ENCODE measurements at places on chromosomes 7 and 10. TPM values are rescaled to one million over a fixed set of nuclear protein-coding genes. Genes with fewer than 3 reads are reported as not detected.

Gene IRF5
- total RNA-seq = 6.3 TPM

Gene PDGFA
- 2.4 TPM for total RNA-seq

Gene GRM3
- total RNA-seq = not detected

Gene ZC3HAV1
- total RNA-seq = 40.6 TPM

Gene GSTO2
- total RNA-seq = 1.2 TPM

Gene NAT16
- 1.5 TPM for total RNA-seq

Gene NPTX2
- 0.56 TPM for total RNA-seq

Gene WNT8B
- not detected for total RNA-seq

GRCh38 chr10:121595806-121596688, 2.2 kb downstream of the FGFR2 start:
- no peak for DNase-seq

DNA sequence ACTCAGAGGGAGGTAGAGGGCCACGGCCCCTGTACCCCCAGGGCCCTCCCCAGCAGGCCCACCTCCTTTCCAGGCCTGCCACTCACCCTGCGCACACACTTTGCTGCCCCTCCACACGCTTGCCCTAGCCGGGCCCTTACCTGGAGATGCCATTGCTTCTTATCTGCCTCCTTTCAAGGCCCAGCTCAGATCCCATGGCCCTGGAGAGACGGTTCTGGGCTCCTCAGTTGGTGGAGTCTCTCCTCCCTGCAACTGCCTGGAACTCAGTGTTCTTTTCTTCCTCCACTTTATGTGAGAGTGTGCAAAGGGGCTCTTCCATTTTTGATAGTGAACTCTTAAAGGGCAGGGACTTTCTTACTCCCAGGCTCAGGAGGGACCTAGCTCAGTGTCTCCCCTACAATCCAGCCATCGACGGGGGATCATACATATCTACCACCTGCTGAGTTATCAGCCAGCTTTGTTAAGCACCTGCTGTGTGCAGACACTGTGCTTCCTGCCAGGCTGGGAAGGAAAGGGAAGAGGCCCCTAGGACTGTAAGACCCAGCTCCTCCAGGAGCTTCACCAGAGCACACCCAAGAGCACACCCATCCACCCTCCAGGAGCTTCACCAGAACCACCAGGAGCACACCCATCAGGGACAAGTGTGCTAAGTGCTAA, 89.3 kb upstream of the MACROH2A2 start:
- DNase-seq = no peak

GRCh38 chr10:1473874-1474273, 263.5 kb downstream of the ADARB2 start:
- DNase-seq = no peak

- no peak for DNase-seq
Observed at GRCh38 chr10:369684-370448, 234.6 kb downstream of the ZMYND11 start.

DNA sequence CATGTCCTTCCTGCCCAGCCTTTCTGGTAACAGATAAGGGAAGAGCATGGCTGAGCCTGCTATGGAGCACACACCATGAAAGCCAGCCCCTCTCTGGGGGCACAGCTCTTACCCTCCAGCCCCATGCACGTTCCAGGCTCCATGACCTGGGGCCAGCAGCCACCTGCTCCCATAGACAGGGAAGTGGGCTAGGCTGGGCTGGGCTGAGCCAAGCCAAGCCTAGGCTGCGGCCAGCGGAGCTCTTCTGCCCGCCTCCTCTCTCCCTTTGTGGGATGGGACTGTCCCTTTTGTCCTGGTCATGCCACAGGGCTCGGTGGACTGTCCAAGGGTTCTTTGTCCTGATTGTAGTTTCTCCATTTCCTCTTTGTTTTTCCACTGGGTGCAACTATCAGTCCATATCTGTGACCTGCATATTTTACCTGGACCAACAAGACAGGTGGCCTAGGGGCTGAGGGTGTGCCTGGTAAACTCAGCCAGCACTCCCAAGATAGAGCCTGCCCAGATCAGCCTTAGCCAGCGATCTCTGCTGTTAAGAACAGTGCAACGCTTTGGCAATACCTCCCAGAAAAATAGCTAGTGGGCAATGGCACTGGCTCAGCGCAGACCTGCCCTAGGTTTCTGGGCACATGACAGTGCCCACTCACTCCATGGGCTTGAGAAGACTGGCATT, 97.2 kb upstream of the BTBD16 start:
- DNase-seq = no peak

DNA sequence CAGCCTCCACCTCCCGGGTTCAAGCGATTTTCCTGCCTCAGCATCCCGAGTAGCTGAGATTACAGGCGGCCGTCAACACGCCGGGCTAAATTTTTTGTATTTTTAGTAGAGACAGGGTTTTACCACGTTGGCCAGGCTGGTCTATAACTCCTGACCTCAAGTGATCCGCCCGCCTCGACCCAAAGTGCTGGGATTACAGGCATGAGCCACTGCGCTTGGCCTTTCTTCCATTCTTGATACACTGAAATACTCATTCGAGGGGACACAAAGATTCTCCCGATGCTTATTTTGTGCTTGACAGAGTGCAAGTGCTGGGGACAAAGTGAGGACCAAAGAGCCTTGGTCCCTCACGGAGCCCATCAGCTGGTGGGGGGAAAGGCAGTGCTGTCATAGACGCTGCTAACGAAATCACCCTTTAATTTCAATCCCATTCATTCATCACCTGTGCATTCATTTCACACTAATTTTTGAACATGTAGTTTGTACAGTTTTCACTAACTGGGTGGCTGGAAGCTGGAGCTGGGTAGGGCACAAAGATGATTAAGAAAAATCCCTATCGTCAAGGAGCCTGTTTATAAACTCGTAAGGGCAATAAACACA, 621 bp upstream of the FAM133B start:
- DNase-seq = no peak

DNA sequence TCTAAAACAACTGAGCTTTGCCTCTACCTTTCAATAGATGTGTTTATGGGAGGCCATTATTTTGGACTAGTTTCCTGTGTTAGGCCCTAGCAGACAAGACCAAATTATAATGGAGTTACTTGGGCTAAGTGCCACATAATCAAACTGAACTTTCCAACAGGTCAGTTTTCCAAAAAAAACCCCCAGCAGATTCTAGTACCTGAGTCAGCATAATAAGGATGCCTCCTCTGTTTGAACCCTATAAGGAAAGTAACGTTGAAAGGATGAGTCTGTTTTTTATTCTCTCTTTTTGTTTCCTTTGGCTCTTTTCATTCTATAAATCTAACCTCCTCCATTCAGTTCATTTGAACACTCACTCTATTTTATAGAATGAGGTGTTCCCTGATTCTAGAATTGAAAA, 148.1 kb upstream of the FAM3C start:
- DNase-seq = no peak

DNA sequence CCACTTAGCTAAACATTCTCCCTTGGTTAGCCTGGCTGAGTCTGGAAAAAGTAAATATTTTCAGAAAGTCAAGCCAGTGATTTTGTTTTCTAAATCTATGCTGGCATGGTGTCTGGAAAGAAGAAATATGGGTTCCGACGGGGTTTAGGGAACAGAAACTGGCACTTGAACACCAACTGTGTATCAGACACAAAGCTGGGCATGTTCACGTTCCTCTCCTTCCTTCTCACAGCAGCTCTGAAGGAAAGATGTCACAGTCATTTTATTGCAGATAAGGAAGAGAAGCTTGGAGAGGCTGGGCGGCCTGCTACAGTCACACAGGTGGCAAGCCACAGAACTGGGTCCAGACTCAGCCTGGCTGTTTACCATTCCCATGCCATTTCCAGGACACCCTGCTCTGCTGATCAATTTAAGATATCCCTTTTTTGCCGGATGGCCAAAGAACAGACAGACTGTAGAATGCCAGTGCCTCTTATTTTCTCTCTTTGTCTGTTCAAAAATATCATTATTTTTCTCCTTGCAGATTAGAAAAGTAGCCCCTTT, 118.8 kb downstream of the HERPUD2 start:
- no peak for DNase-seq

GRCh38 chr7:127946847-127947246, 84.4 kb downstream of the LRRC4 start:
- DNase-seq = no peak

GRCh38 chr7:36972140-36972518, 247.8 kb upstream of the AOAH start:
- DNase-seq = no peak

Measured in SK-MEL-5 (cell line).